Foreskin keratinocyte (primary cell): ENCODE measurements at places on chromosomes 1 and 21.
A peak's percentile ranks its signal among the peaks of the same experiment; 100 is the strongest.

DNA sequence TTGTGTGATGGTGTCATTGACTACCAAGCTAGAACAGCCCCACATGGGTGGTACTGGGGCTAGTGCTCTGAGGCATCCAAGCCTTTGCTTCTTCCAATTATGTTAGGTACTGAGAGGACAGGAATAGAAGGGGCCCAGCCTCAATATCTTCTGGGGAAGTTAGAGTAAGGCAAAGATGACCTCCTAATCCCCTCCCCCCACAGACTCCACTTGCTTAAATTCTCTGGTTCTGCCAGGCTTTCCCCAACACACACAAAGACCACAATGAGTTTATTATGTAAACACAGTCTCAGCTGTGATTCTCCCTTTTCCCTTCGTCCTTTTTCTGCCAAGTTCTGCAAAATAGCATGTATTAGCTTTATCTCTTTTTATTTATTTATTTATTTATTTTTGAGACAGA is 3.1 kb upstream of the TACSTD2 start:
- no peak for DNase-seq

DNA sequence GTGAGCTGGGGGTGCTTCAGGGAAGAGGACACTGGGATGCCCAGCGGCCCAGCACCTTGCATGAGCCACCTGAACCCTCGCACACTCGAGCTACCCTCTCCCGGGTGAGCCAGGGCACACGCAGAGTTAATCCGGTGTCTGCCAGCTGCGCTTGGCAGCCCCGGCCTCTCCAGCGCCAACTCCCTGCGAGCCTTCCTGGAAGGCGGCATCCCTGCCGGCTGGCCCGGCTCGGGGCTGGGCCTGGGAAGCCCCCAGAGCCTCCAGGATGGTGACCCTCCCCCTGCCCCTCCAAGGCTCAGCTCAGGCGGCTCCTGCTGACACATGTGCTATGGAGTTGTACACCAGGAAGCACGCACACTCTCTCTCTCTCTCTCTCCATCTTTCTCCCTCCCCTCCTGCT is 48.7 kb downstream of the RAP1GAP start:
- DNase-seq: no peak

DNA sequence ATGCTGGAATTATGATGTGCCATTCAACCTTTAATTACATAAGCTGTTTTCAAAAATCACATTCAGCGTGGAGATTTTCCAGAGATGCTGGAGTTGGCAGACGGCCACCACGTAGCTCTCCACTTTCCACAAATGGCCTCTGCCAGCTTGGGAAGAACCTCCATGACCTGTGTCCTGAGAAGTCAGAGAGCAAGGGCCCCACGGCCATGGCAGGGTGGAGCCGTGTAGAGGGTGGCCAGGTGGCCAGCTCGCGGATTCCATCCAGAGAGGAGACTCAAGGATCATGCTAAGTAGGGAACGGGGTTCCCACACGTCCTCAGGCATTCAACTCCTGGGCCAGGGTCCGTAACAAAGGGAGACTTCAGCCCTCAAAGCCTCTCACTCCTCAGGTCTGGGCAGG is 1.3 kb upstream of the GALE start:
- DNase-seq: no peak

GRCh38 chr1:155250246-155250632 is 5.0 kb downstream of the ENTREP3 start:
- no peak for DNase-seq

- DNase-seq: no peak
Observed at GRCh38 chr1:55010194-55010886, 11.6 kb downstream of the BSND start.

GRCh38 chr1:230176871-230177411 is 109.9 kb downstream of the GALNT2 start:
- no peak for DNase-seq

DNA sequence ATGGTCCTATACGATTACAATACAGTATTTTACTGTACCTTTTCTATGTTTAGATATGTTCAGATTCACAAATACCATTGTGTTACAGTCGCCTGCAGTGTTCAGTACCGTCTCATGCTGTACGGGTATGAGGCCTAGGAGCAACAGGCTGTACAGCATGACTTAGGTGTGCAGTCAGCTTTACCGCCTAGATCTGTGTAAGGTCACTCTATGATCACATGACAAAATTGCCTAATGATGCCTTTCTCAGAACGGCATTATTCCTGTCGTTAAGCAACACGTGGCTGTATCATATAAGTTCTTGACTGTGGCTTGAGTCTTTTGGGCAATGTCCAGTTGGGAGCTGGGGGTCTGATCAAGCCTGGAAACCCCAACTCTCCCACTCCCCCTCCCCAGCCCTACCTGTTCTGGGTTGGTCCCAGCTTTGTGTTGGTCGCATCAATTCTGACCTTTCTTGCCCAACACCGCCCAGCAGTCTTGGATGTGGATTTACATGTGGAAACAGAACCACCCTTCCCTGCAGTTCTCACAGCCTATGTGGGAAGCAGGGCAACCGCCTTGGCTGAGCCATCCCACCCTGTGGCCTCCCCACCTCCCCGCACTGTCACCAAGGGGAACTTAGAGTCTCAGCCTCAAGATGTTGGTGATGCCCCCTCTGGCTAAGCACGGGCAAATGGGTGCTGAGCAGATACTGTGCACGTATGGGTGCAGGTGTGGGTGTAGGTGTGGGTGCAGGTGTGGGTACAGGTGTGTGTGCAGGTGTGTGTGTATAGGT is 80.2 kb upstream of the ACTL8 start:
- no peak for DNase-seq

DNA sequence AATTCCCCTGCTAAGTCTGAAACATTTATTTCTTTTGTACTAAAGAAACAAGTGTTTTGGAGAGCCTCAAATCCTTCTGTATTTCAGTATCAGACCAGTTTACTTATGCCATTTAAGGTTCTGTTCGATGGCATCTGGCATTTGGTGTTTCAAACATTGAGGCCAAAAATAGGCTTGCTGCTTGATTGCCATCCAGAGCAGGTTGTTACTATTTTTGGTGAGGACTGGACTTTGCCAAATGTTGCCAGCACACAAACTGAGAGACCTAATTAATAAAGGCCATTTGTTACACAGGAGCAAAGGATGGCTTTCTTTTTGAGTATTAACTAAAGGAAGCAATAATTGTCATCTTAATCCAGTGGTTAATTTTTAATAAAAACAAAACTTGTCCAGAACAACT is 26.2 kb downstream of the VPS45 start:
- DNase-seq: no peak

DNA sequence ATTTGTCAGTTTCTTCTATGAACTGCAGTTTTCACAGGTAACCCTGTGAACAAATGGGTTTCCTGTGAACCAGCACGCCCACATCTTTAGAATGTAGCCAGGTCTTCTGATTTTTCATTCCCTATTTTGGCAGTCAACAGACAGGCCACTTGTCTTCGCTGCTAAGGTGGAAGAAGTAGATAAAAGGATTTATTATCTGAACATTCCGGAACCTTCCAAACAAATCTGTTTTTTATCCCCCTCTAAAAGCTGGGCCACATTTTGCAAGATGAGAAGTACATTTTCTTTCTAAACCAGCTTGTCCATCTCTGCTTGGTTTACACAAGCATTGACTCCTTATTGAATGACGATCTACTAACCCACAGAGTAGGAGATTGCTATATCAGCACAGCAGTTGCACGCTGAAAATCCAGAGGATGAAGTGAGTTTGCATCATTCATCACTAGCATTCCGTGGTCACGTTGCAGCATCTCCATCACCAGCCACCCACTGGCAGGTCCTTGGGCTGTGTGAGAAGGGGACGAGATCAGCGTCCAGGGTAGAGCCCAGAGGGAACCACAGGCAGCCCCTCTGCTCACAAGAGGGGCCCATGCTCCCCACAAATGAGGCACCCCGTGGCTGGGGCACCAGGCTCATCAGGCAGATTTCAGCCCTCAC is 83.5 kb downstream of the TOMM20 start:
- DNase-seq: no peak

DNA sequence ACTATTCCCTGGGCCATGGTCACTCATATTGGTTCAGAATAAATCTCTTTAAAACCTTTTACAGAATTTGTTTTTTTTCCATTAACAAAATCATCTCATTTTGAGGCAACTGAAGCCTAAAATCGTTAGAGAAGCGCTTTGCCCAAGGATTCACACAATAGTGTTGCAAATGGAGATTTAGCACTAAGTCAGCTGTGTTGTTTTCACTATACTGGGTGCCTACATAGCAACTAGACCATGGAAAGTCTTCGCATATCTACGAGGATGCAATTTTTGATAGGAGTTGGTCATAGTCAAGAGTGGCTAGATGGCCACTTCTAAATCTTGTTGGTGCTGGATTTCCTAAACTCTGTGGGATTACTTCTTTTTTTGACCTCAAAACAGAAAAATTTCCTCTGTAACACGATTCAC is 530 bp upstream of the TIPRL start:
- DNase-seq: no peak

GRCh38 chr1:112849425-112850033 is 106.5 kb downstream of the SLC16A1 start:
- peak; percentile 40 for DNase-seq

GRCh38 chr1:200528858-200529606 is 91.5 kb downstream of the KIF14 start:
- DNase-seq: no peak

DNA sequence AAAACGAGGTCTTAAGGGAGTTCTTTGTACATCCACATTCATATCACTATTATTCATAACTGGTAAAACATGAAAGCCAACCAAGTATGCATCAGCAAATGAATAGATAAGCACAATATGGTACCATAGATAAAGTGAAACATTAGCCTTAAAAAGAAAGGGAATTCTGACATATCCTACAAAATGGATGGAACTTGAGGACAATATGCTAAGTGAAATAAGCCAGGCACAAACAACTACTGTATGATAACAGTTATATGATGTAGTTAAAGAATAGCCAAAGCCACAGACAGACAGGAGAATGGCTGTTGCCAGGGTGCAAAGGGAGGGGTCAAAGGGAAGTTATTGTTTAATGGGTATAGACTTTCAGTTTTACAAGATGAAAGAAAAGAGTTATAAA is 148.9 kb downstream of the EIF4G3 start:
- DNase-seq: no peak

DNA sequence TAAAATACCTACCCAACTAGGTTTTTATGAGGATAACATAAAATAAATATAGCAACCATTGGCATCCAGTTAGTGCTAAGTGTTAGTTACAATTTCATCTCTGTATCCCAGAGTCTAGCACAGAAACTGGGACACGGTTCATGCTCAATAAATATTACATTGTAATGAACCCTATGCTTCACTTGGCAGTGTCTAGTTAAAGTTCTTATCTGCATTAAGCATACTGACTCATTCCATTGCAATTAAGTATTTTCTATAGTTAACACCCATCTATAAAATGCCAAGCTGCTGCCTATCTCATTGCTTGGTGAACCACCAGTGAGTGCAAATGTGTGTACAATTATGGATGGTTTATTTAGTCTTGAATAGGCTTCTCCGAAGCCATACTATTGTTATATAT is 15.2 kb downstream of the CHML start:
- no peak for DNase-seq

DNA sequence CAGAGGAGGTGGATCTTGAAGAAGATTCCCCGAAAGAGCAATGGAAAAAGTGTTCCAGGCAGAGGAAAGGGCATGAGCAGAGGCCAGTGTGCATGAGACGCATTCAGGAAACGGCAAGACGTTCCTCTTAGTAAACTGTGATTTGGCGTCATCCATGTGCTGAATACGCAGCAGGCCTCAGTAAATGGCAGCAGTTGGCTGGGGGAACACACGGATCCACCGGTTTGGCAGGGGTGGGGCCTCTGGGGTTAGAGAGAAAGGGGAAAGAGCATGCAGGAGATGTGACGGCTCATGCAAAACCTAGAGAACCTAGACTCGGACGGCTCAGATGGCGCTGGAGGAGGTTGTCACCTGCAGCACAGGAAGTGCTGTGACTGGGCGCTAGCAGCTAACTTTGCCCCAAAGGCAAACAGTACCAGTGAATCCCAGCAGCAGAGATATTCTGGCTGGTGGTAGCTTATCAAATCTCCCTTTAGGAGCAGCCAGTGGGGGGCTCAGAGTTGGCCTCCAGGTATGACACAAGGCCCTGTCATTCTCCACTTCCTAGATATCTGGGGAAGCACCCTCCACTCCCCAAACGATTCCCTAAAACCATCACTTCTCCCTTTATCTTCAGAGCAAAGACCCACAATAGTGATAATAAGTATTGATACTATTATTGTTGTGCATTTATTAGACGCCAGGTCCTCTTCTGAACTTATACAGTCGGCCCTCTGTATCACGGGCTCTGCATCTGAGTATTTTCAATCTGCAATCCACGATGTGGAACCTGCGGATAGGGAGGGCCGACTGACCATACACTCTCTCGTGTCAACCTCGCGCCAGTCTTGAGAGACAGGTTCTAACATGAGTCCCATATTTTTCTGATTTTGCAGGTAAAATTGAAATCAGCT is 7.6 kb downstream of the LAPTM5 start:
- DNase-seq: no peak

- DNase-seq: no peak
Observed at GRCh38 chr21:15534450-15534886, 195.3 kb upstream of the USP25 start.

DNA sequence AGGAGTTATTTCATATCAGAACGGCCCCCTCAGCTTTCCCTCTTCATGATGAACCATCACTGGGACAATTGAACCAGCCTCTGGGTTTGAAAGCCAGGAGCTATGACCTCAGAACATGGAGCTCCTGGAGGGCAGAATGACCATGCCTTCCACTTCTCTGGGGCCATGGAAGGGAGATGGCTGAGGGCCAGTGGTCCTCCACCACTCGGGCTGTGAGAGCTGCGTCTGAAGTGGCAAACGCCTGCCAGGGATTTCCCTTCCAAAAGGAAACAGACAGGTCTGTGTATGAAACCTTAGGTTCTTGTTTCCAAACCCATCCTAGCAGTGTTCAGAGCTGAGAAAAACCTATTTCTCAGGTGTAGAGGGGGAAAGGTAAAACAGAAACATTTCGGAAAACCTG is 22.5 kb downstream of the PKP1 start:
- DNase-seq: no peak

DNA sequence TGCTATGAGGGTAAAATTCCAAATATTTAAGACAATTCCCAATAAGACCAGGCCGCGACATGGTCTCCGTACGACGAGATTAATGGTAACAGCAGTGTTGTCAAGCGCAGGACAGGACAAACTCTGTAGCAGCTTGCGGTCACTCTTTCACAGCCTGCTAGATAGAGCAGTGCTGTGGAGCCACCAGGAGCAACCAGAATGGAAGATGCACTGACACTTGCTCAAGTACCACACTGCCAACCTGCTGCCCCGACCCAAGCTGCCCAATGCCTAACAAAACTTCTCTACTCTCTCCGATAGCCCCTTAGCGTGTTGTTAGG is 636 bp downstream of the WARS2 start:
- no peak for DNase-seq

- DNase-seq: no peak
Observed at GRCh38 chr21:19433623-19434022, 1030.0 kb upstream of the TMPRSS15 start.

DNA sequence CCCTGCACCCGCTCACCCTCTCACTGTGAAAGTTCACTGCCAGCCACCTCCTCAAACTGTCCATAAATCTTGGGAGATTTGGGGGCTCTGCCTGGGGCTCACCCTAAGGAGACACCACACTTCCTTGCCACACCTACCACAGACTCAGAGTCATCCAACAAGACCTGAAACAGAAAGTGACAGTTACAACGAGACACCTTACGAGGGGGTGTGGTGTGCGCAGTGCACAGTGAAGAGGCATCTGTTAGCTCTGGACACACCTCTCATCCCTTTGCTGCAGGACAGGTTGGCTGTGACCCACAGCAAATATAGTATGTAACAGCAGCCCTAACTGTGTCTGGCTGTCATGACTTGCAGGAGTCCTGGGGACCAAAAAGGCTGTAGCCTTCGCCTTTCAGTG is 190.2 kb downstream of the NR5A2 start:
- DNase-seq: no peak

- no peak for DNase-seq
Observed at GRCh38 chr21:34499116-34499515, 12.9 kb downstream of the KCNE1 start.
